ENCODE measurements at places on chromosomes 5 and 9.

- DNase-seq = no peak
These were observed 27.6 kb upstream of the TSLP start for GRCh38 chr5:111043712-111044506.

- no peak for DNase-seq
These were observed 121.6 kb downstream of the MEF2C start for GRCh38 chr5:88761269-88761850.

DNA sequence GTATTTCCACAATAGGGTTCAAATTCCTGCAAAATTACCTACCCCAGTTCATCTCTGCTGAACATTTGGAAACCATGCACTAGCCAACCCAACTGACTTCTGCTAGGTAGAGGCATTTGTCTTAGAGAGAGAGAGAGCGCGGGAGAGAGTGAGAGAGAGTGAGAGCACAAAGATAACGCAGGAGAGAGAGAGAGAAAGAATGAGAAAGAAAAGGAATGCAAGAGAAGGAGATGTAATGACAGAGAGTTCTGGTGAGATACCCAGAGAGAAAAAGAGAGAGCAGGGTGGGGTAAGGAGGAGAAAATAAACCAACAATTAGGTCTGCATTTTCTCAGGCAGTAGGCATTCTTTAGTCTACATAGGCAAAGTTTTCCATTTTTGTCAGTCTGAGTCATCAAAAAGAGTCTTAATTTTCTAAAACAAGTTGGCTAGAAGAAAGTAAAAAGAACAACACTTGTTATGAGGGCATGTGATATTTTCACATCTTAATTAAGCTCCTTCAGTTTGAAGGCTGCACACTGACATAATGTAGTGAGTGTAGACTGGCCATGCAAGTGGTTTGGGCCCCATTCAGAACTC lies 98.2 kb downstream of the MAP1B start:
- no peak for DNase-seq

GRCh38 chr5:21858441-21858840 lies 994.7 kb downstream of the CDH12 start:
- no peak for DNase-seq

- DNase-seq = no peak
These were observed 196.8 kb downstream of the AUH start for GRCh38 chr9:91164724-91165520.

DNA sequence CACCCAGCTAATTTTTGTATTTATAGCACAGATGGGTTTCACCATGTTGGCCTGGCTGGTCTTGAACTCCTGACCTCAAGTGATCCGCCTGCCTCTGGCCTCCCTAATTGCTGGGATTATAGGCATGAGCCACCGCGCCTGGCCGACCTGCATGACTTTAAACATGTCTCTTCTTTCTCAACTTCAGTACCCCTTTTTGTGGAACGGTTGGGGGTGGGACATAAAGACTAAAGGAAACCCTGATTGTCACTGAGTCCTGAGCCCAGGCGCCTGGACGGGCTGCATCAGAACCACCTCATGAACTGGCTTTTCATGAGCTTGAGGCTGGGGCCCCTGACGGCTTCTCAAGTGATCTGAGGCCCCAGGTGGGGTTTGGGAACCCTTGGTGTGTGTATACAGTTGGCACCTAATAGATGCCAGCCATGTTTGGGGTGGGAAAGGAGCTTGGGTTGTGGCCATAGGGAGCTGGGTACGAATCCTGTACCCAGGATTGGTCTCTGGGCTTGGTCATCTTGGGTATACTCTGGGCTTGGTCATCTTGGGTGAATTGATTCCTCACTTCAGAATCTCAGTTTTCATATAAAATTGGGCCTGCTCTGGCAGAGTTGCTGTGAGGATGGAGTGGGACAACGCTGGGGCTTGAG lies 2.2 kb downstream of the GRK6 start:
- DNase-seq = no peak

DNA sequence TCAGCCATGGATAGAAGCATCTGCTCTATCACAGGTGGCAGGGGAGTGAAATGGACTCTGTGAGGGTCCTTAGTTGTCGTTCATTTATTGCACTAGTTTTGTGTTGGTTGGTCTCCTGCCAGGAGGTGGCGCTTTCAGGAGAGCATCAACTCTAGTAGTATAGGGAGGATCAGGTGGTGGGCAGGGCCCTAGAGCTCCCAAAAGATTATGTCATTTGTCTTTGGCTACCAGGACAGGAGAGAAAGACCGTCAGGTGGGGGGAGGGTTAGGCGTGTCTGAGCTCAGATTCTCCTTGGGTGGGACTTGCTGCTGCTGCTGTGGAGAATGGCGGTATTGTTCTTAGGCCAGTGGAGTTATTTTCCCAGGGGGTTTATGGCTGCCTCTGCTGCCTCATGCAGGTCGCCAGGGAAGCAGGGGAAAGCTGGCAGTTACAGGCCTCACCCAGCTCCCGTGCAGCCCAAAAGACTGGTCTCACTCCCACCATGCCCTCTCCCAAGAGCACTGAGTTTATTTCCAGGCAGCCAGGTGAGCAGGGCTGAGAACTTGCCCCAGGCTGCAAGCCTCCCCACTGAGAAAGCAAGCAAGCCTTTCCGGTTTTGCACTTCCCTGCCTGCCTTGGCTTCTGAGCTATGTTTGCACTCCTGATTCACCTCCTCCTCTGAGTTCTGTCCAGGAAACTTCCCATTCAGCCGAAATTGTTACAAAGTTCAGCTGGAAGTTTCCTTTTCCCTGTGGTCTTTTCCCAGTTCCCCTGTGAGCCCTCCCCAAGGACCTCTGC lies 317.3 kb downstream of the TAF11L14 start:
- DNase-seq = no peak

DNA sequence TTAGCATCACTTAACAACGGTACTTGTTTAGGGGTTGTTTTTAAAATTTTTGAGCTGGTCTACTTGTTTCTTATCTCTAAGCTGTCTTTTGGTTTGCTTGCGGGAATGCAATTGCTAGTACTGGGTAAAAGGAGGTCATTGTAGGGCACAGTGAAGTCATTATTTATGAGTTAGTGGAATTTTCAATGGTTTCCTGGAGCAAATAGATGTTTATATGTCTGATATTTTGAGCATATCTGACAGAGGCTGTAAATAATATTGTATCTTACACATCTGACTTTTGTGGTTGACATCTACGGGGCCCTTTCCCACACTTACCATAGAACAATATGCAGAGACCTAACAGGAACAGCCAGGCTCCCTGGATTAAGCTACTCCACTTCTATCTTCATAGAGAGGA lies 90.4 kb upstream of the IL6ST start:
- no peak for DNase-seq

- no peak for DNase-seq
These were observed 376.2 kb upstream of the CLINT1 start for GRCh38 chr5:158235159-158235547.

DNA sequence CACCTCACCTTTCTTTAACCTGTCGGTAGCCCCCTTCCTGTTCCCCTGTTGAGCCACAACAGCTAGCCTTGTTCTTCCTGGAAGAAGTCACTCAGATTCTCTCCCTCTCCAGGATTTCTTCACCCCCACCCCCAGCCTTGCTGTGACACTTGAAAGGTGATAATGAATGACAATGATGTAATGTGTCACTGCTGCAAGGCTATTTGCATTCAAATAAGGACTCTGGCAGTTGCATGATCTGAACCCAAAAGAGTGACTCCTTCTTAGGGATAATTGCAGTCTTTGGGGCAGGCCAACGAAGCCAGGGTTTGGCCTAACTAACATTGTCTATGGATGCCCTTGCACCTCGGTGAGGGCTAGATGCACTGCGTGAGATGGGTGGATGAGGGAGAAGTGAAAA lies 154.4 kb upstream of the CLINT1 start:
- no peak for DNase-seq

Measured in left kidney (tissue), 8 donors.